ENCODE measurements at places on chromosomes 1 and 21.

- no peak for DNase-seq
These were observed 362.8 kb downstream of the GPATCH2 start for GRCh38 chr1:217268058-217268457.

DNA sequence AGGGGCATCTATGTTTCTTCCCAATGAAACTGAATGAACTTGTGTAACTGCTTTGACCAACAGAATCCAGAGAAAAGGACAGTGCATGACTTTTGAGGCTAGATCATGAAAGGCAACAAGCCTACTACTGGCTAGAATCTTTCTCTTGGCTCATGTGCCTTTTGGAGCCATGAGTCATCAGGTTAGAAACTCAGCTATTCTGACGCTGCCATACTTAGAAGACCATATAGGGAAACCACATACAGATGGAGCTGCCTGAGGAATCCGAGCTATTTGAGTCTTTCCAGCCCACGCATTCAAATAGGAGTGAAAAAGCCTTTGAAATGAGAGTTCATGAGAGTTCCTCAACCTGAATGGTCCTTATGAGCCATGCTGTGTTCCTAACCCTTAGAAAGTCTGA is 738.5 kb upstream of the CHRM3 start:
- peak; percentile 99 for DNase-seq

DNA sequence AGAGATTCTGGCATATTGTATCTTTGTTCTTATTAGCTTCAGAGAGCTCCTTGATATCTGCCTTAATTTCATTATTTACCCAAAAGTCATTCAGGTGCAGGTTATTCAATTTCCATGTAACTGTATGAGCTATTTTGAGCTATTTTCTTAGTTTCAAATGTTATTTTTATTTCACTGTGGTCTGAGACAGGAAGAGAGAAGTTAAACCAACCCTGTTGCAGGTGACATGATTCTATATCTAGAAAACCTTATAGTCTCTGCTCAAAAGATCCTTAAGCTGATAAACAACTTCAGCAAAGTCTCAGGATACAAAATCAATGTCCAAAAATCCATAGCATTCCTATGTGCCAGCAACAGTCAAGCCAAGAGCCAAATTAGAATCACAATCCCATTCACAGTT is 1644.0 kb upstream of the B3GALT2 start:
- no peak for DNase-seq

DNA sequence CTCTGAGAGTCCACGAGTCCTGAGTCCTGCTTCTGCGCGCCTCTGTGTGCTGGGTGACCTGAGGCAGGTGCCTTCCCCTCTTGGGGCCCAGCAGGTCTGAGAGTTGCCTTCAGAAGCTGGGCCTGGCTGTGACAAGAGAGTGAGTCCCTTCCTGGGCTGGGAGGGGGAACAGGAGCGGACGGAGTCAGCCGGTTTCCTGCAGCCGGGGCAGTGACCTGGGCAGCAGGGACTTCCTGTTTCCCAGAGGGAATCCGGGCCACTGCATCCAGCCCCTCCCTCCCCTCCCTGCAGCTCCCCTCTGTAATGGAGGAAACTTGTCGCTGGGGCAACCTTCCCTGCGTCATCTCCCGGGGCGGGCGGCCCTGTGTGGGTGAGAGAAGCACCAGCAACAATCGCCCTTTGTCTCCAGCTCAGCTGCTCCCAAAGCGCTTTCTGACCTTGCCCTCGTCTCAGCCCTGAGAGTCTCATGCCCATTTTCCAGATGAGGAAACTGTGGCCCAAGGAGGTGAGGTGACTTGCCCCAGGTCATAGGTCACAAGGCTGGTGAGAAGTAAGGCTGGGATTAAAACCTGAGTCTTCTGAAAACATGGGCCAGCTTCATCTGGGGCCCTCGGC is 61.1 kb downstream of the SDC3 start:
- DNase-seq = peak; percentile 83

- peak; percentile 33 for DNase-seq
These were observed 22.9 kb downstream of the SPEN start for GRCh38 chr1:15870421-15870820.

DNA sequence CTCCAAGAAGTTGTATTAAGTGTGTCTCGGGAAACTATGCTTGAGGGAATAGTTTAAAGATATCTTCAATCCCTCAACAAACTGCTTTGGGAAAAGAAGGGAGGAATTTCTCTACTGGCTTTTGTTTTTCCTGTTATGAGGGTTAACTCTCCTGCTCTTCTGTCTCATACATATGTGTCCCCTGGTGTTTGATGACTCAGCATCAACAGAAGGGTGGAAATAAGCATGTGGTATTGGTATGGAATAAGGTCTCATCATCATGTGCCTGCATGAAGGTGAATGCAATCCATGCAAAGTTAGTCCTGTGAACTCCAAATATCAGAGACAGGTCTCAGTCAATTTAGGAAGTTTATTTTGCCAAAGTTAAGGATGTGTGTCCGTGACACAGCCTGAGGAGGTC is 27.2 kb upstream of the ADAR start:
- DNase-seq = no peak

DNA sequence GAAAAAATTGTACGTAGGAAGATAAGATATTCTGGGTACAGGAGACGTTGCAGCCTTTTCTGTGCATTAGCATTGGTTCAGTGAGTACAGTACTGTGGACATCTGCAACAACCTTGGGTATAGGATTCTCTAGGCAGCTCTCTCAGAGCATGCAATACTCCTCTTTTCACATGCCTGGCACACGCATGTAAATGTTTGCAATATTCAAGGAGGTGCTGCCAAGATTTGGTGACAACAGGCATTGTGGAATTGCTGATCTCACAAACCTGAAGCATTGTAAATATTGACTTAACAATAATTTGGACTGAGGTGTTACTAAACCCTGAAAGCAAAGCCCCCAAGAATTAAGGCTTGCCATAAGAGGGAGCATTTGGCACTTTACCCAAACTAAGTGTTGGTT is 126.8 kb downstream of the GRIK1 start:
- no peak for DNase-seq

- DNase-seq = no peak
These were observed 56.3 kb downstream of the SLC30A7 start for GRCh38 chr1:100952104-100952745.

DNA sequence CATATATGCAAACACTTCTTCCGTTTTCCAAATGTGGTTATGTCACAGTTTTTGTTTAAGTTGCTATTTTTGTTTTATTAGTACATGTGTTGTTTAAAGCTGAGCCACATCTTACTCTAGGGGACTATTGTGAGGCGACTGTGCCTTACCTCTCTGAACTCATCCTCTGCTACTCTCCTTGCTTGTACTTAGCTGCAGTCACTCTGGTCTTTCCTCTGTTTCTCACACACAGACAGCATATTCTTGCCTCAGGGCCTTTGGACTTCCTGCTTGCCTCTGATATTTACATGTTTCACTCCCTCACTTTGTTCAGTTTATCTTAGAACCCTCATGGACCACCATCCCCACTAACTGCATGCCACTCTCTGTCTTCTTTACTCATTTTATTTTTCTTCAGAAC is 101.1 kb downstream of the MACF1 start:
- no peak for DNase-seq

- DNase-seq = peak; percentile 21
These were observed 28.7 kb downstream of the RSPH1 start for GRCh38 chr21:42467140-42467983.

DNA sequence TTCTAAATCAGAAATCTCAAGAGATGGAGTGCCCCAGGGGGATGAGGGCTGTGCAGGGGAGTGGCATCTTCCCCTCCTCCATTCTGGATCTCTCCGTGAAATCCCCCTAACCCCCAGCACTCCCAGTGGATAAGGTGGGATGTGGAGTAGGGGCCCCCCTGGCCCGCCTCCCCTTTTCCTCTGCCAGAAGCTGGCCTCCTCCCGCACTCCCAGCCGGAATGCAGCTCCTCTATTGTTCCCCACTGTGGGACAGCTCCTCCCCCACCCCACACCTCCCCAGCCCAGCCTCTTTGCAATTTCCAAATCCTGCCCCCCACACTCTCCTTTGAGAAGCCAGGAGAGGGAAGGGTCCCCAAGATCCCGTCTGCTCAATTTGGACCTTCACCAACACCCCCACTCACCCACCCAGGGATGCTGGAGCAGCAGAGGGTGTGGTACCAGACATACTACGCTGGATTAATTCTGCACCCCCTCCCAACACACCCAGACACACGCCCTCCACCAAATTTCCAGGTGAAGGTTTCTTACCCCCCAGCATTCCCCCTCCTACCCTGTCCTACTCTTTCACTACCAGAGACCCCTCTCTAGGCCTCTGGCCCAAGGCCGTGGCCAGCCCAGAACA is 1.9 kb downstream of the MEX3A start:
- DNase-seq = no peak

DNA sequence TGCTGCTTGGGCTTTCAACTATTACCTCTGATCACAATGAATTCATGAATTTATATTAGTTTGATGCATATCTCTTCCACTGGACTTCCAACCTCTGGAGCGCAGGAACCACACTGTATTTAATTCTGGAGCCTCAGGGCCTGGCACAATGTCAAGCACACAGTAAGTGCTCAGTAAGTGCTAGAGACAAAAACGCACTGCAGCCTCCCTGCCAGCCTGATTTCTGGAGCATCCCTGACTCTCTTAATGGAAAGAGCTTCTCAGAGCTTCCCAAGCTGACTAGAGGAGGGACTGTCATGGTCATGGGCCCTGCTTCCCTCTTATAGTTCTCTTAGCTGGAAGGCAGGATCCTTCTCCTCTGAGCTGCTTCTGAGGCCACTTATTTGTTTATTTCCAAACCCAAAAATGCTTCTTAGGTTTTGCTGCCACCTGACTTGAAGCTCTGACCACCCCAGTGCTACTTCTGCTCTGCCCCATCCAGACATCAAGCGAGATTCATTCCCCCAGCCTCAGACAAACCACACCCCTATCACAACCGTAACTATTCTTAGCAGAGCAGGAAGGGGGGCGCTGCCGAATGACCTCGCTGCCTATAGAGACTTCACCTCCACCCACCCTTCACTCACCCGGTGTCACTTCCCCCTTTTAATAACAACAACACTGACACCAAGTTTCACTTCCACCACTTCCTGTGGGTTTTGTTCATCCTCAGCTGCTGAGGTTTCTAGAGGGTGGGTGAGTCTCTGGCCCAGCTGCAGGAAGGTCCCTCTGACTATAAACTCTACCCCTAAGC is 33.6 kb downstream of the NUAK2 start:
- DNase-seq = no peak

- peak; percentile 56 for DNase-seq
These were observed 231.8 kb upstream of the IRF2BP2 start for GRCh38 chr1:234841710-234842231.

- peak; percentile 42 for DNase-seq
These were observed 48.1 kb downstream of the CDC14A start for GRCh38 chr1:100400404-100400803.

DNA sequence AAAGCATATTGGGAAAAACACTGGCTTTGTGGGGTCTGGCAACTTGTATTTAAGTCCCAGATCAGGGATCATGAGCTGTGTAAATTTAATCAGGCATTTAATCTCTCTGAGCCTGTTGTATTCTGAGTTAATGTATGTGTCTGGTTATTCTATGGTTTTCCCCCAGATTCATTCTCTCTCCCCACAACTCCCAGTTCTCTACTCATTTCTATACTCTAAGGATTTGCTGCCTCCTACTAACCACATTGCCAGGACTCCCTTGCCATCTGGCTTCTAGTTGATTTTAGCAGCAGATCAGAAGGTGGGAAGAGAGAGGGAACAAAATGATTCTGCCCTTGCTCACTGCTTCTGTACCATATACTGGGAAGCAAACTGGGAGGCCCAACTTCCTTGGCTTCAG is 31.4 kb upstream of the S1PR1 start:
- no peak for DNase-seq

DNA sequence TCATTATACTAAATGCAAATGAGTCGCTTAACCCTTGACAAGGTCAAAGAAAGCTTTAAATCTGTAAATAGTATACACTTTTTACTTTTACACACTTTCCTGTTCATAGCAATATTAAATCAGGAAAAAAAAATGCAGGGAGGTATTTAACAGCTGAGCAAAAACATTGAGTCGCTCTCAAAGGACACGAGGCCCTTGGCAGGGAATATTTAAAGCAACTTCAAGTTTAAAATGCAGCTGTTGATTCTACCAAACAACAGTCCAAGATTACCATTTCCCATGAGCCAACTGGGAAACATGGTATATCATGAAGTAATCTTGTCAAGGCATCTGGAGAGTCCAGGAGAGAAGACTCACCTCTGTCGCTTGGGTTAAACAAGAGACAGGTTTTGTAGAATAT is 62.7 kb downstream of the CAPN2 start:
- DNase-seq = peak; percentile 75

- peak; percentile 94 for DNase-seq
These were observed 14.9 kb upstream of the IFNLR1 start for GRCh38 chr1:24201941-24202440.

DNA sequence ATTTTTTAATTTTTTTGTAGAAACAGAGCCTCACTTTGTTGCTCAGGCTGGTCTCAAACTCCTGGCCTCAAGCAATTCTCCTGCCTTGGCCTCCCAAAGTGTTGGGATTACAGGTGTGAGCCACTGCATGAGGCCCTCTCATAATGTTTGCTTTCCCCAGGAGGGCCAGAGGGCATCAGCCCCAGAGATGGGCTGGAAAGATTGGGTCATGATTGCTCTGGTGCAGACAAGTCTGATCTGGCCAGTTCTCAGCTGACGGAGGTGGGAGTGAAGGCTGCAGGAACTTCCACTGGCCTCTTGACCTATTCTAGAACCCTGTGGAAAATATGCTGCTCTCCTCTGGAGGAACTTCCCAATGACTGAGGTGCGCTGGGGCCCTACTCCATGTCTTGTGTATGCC is 43.4 kb upstream of the RD3 start:
- no peak for DNase-seq

- DNase-seq = peak; percentile 41
These were observed 6.6 kb downstream of the LDLRAD2 start for GRCh38 chr1:21818656-21819055.

- DNase-seq = peak; percentile 87
These were observed 1.2 kb downstream of the MTF2 start for GRCh38 chr1:93080179-93080823.

- peak; percentile 33 for DNase-seq
These were observed 136.4 kb upstream of the ADGRL2 start for GRCh38 chr1:81664341-81664740.

- DNase-seq = peak; percentile 42
These were observed 335.0 kb upstream of the GREM2 start for GRCh38 chr1:240946926-240947325.

DNA sequence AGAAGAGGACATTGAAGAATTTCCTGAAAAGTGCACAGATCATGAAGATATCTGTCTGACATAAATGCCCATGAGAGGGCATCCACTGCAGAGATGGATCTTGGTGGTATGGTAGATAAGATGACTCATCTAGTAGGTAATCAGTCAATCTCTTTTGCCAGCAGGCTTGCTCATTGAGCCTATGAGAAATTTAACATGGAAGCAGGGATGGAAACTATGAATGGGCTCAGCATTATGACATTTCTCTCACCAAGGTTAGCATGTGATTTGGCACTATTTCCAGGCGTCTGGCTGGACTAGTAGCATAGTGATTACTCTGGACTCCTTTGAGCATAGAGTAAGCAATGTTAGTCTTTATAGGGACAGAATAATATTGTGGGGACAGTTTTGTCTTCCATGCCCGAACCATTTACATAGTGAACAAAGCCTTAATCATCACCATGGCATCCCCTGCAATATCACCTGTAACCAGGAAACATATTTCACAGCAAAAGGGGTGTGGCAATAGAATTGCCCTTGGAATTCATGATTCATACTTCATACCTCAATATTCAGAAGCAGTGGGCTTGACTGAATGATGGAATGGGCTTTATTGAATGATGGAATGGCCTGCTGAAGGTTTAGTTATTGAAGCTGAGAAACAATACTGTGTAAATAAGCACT is 7.3 kb downstream of the OR2C3 start:
- DNase-seq = no peak

All from fibroblast of pulmonary artery (primary cell).